Omental fat pad (tissue), 4 donors: ENCODE measurements at places on chromosomes 13 and 19.

- no peak for DNase-seq
Observed at GRCh38 chr13:77811381-77811780, 107.2 kb downstream of the EDNRB start.

DNA sequence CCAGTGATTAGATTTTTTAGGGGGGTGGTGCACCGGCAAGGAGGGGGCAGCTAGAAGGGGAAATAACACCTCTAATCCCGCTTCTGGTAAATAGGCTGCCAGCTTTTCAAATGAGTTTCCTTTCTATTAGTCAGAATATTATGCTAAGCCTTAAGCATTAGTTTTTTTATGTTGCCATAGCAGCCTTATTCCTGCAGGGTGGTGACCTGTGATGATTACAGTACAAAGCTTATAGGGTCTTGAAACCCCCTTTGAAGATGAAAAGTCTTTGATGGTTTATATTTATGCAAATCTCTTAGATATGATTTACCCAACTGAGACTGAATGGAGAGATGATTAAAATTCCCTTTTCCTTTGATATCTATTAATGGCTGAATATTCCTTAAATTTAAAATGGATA lies 109.8 kb downstream of the ZIC5 start:
- DNase-seq = no peak

GRCh38 chr19:11745869-11746268 lies 7.1 kb upstream of the ZNF823 start:
- DNase-seq = no peak

GRCh38 chr19:3837332-3837731 lies 31.5 kb downstream of the ZFR2 start:
- DNase-seq = no peak

DNA sequence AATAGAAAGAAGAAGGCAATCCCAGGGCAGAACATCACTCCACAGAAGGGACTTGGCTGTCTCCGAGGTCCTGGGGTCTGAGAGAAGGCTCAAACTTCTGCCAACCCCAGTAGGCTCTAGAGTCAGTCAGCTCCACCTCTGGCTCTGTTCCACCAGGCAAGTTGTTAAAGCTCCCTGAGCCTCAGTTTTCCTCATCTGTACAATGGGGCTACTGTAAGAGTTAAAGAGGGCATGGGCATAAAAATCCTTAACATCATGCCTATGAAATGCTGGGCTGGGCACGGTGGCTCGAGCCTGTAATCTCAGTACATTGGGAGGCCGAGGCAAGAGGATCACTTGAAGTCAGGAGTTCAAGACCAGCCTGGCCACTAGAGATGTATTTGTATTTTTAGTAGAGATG lies 5.1 kb downstream of the UNC13A start:
- DNase-seq = no peak

- no peak for DNase-seq
Observed at GRCh38 chr19:49816590-49816989, 1.5 kb upstream of the MED25 start.

DNA sequence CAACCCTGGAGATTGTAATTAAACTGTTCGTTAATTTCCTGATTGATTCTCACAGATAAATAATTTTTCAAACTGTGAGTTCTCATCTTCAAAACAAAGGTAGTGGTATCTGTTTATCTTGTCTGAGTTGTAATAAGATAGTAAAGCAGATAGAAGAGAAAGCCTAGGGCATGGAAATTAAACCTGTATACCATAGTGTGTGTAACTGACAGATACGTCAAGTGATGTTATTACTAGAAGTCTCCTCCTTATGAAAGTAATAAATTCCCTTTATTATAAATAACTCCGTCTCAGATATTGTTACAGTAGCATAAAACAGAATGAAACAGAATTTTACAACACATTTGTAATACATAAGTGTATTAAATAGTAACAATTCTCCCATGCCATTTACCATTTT lies 1065.1 kb downstream of the SLITRK1 start:
- DNase-seq = no peak

DNA sequence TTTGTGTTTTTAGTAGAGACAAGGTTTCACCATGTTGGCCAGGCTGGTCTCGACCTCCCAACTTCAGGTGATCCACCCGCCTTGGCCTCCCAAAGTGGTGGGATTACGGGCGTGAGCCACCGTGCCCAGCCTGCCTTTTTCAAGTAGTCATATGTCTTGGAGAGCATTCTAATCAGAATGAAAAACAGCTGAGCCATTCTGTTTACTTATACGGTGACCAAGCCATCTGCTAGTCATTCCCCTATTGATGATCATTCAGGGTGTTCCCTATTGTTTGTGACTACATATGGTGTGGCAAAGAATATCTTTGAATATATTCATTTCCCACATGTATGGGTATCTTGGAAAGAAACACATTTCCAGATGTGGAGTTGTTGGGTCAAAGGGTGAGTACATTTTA lies 17.2 kb downstream of the BLOC1S3 start:
- DNase-seq = no peak

DNA sequence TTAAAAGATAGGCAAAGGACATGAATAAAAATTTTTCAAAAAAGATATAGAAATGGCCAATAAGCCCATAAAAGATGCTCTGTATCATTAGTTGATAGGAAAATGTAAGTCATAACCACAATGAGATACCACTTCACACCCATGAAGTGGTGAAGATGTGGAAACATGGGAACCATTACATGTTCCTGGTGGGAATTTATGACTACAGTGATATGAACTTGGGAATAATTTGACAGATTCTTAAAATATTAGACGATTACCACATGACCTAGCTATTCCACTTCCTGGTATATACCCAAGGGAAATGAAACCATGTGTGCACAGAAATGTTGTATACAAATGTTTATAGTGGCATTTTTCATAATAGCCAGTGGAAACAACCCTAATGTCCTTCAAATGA lies 232.2 kb downstream of the GGACT start:
- no peak for DNase-seq

DNA sequence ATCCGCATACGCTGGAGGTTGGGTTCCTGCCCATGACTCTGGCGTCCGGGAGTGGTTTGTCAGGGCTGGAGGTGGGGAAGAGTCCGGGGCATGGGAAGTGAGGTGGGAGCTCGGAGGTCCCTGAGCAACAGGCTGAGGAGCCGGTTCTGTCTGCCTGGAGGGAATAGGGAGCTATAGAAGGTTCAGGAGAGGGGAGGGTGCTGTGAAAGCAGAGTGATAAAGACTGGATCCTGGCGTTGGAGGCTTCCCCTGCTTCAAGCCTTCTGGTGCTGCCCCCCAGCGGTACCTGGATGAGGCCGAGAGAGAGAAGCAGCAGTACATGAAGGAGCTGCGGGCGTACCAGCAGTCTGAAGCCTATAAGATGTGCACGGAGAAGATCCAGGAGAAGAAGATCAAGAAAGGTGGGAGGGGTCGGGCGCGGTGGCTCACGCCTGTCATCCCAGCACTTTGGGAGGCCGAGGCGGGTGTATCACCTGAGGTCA lies 2.6 kb downstream of the HMG20B start:
- DNase-seq = no peak

GRCh38 chr19:47756953-47757608 lies 11.7 kb downstream of the NOP53 start:
- DNase-seq = no peak

GRCh38 chr13:113405481-113406300 lies 41.8 kb upstream of the GRTP1 start:
- no peak for DNase-seq

DNA sequence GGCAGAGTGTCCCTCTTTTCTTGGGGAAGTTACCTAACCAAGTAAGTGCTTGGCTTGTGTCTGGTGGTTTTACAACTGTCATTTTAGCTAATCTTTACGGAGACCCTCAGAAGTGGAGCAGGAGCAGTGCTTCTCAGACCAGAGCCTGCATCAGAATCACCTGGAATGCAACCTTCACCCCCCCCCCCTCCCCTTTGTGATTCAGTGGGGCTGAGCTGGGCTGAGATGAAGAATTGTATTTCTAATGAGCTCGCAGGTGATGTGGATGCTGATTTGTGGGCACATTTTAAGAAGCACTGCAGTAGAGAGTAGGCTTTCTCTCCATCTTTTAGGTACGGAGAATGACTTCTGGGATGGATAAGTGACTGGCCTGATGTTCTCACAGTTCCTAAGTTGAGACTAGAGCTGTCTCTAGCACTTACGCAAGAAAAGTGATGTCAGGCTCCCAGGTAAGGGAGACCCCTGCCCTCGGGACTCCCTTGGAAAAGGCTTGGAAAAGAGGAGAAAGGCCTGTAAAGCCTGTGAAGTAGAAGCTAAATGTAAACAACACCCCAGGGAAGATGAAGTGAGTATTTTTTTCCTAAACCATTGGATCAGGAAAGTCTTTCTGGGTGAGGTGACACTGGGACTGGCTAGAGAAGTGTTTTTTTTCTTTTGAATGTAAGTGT lies 23.3 kb upstream of the RNF113B start:
- DNase-seq = no peak

- no peak for DNase-seq
Observed at GRCh38 chr19:41098762-41099161, 10.5 kb downstream of the CYP2A13 start.

GRCh38 chr13:74316547-74316946 lies 182.3 kb upstream of the KLF12 start:
- no peak for DNase-seq

DNA sequence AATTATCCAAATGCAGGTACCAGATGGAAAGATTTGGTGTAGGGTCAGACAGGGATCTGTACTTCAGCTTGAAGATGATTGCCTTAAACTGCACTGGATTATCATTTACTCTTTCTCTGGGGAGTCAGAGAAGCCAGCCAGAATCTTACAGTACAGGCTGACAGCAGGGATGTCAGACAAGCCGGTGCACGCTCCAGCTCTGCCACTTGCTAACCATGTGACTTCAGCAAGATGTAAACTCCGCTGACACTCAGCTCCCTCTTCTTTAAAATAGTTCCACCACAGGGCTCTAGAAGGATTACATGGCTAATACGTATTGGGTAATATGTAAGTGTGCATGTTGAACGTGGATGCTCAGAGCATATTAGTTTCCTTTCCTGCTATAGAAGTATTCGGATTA lies 251.4 kb upstream of the MAB21L1 start:
- no peak for DNase-seq

GRCh38 chr19:32674931-32675719 lies at the start of gene ANKRD27:
ANKRD27 (minus strand) TSS chr19:32675180; CDS start chr19:32659015, 16,165 bp downstream.
- peak; percentile 93 for DNase-seq

DNA sequence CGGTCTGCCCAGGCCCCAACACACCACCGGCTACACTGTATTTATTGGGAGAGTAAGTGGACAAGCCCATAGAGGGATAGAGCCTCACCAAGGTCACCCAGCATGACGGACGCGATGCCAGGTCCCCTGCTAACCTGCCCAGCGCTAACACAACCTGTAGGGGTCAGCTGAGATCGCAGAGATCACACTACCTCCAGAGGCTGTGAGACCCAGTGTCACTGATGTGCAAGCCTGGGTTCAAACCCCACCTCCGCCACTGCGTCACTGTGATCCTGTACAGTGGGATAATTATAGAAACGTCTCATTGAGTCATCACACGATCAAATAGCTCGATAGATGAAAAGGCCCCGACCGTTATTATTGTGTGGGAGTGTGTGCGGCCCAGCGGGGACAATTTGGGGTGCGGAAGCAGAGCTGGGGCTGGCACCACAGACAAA lies 10.6 kb upstream of the TLE2 start:
- DNase-seq = no peak

- DNase-seq = no peak
Observed at GRCh38 chr13:26538363-26539317, 18.8 kb upstream of the WASF3 start.

GRCh38 chr19:14333101-14333871 lies 48.0 kb upstream of the ADGRE5 start:
- no peak for DNase-seq

GRCh38 chr19:29631450-29631849 lies 25.4 kb downstream of the POP4 start:
- DNase-seq = no peak
